Fibroblast of lung (primary cell): ENCODE measurements at places on chromosomes 2 and 18. TPM values are rescaled to one million over a fixed set of nuclear protein-coding genes. Genes with fewer than 3 reads are reported as not detected.

DNA sequence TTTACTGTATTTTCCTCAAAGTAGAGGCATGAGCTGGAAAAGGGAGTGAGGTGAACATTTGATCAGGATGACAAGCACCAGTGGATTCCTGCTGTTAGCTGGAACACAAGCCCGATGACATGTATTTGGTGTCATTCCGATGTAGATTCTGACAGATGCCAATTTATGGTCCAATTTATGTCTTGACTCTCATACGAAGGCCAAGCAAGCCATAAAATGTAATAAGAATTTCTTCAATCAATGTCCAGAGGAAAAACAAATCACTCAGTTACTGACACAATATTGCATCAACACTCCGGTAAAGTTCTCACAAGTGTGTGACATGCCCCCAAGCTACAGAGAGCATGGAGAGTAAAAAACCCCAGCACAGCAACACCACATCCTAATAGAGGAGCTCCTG, 138.3 kb upstream of the ZNF521 start:
- DNase-seq: no peak
- no peaks in the 10 kb centered on the region for H3K27me3 ChIP-seq
- H3K4me3 ChIP-seq: no peak overlapping the region
- H3K27ac ChIP-seq: no peak overlapping the region

DNA sequence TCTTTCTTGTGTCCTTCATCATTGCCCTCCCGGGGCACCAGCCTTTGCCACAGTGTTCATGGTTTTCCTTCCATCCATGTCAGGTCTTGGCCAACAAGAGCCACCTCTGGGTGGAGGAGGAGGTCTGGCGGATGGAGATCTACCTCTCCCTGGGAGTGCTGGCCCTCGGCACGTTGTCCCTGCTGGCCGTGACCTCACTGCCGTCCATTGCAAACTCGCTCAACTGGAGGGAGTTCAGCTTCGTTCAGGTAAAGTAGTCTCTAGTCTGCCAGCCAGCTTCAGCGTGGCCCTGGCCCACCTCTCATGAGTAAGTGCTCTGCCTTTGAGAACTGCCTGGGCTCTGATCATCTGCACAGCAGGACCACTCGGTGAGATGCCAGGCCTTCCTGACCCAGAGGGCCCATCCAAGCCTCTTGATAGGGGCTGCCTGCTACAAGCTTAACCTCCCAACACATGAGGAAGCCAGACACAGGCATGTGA, 31.0 kb downstream of the STEAP3 start:
- H3K27me3 ChIP-seq: no peaks in the 10 kb centered on the region
- H3K36me3 ChIP-seq: peaks cover 7% of the 10 kb centered on the region
- peaks cover 36% of the 10 kb centered on the region for H3K4me1 ChIP-seq
- no peak overlapping the region for H3K27ac ChIP-seq

DNA sequence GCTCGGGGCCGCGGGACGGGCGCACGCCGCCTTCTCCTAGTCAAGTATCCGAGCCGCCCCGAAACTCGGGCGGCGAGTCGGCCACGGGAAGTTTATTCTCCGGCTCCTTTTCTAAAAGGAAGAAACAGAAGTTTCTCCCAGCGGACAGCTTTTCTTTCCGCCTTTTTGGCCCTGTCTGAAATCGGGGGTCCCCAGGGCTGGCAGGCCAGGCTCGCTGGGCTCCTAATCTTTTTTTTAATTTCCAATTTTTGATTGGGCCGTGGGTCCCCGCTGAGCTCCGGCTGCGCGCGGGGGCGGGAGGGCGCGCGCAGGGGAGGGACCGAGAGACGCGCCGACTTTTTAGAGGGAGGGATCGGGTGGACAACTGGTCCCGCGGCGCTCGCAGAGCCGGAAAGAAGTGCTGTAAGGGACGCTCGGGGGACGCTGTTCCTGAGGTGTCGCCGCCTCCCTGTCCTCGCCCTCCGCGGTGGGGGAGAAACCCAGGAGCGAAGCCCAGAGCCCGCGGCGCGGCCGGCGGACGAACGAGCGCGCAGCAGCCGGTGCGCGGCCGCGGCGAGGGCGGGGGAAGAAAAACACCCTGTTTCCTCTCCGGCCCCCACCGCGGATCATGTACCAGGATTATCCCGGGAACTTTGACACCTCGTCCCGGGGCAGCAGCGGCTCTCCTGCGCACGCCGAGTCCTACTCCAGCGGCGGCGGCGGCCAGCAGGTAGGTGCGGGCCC, 617 bp downstream of the FOSL2 start:
- H3K36me3 ChIP-seq: peaks cover 4% of the 10 kb centered on the region
- no peaks in the 10 kb centered on the region for H3K27me3 ChIP-seq
- peaks cover 21% of the 10 kb centered on the region for H3K4me1 ChIP-seq
- H3K4me3 ChIP-seq: peak overlapping the region; percentile 58
- peak overlapping the region; percentile 98 for H3K27ac ChIP-seq

- DNase-seq: peak; percentile 73
- no peaks in the 10 kb centered on the region for H3K27me3 ChIP-seq
- H3K4me1 ChIP-seq: peaks cover 1% of the 10 kb centered on the region
- H3K4me3 ChIP-seq: no peak overlapping the region
- no peaks in the 10 kb centered on the region for H3K36me3 ChIP-seq
Measured at GRCh38 chr2:150147889-150148683, 339.4 kb downstream of the RND3 start.

DNA sequence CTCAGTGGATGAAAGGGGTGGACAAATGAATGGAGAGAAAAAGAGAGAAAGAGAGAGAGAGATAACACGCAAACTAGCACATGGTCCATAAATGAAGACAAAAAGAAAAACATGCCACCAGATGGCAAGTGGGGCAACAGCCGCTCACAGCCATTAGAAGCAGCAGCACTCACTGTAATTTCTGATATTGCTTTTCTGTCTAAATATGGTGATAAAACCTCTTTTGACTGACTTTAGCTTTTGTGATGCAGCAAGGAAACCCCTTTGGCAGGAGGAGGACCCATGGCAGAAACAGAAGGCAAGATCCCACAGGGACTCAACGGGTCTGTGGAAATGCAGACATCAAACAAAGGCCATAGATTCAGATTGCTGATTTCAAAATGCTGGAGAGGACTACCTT, 88.0 kb upstream of the CDH20 start:
- no peaks in the 10 kb centered on the region for H3K36me3 ChIP-seq
- H3K27me3 ChIP-seq: no peaks in the 10 kb centered on the region
- H3K27ac ChIP-seq: no peak overlapping the region
- DNase-seq: no peak

GRCh38 chr2:195482010-195482409, 175.0 kb upstream of the SLC39A10 start:
- H3K4me3 ChIP-seq: no peak overlapping the region
- no peaks in the 10 kb centered on the region for H3K27me3 ChIP-seq
- H3K27ac ChIP-seq: no peak overlapping the region
- peaks cover 2% of the 10 kb centered on the region for H3K4me1 ChIP-seq
- no peaks in the 10 kb centered on the region for H3K36me3 ChIP-seq

DNA sequence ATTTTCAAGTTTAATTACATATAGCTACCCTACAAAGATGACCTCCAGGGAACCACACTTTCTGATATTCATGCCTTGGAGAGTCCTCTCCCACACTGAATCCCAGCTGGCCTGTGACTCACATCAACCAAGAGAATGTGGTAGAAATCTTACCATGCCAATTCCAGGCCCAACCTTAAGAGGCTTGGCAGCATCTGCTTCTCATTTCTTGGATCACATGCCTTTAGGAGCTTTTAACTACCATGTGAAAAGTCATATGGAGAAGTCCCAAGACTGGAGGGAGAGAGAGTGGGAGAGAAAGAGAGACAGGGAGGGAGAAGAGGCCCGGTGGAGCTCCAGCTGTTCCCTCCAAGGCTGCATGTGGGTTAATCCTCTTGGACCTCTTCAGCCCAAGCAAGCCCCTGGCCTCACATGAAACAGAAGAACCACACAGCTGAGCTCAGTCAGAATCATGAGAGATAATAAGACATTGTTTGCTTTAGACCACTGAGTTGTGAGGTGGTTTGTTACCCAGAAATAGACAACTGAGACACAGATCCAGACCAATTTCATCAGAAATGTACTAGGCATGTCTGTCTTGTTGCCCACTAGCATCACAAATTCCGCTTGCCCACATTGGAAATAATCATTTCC, 190.7 kb downstream of the MTCL1 start:
- H3K4me1 ChIP-seq: peaks cover 12% of the 10 kb centered on the region
- DNase-seq: peak; percentile 89
- H3K27me3 ChIP-seq: no peaks in the 10 kb centered on the region
- H3K36me3 ChIP-seq: no peaks in the 10 kb centered on the region

DNA sequence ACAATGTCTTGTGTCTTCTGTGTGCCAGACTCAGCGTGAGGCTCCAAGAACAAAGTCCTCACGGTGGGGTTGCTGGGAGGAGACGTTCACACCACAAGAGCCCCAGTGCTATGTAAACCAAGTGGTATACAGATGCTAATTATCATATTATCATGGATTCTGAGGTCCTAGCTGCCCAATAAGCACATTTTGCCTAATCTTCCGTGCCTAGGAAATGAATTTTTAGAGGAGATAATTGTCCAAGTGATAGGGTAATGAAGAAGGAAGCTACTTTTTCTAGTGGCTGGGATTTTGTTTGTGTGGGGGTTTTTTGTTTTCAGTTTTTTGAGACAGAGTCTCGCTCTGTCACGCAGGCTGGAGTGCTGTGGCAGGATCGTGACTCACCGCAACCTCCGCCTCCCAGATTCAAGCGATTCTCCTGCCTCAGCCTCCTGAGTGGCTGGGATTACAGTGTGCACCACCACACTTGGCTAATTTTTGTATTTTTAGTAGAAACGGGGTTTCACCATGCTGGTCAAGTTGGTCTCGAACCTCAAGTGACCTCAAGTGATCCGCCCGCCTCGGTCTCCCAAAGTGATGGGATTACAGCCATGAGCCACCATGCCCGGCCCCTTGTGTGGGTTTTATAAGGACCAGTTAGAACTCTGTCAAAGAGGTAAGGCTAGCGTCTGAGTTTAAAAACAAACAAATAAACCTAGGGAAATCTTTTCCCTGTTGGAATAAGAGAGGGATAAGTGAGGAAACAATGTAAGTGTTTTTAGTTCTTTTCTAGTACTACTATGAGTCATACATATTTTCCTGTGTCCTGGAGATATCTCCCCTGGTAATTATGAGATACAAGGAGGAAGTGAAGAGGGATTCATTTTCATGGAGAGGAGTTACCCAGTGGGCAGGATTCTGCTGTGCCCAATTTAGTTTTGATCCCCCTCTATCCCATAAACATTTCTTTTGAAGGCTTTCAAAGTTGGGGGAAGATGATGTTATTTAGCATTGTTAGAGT, 9.5 kb upstream of the SMAD7 start:
- peaks cover 17% of the 10 kb centered on the region for H3K4me1 ChIP-seq
- DNase-seq: peak; percentile 78
- H3K27ac ChIP-seq: peak overlapping the region; percentile 24
- H3K4me3 ChIP-seq: no peak overlapping the region

DNA sequence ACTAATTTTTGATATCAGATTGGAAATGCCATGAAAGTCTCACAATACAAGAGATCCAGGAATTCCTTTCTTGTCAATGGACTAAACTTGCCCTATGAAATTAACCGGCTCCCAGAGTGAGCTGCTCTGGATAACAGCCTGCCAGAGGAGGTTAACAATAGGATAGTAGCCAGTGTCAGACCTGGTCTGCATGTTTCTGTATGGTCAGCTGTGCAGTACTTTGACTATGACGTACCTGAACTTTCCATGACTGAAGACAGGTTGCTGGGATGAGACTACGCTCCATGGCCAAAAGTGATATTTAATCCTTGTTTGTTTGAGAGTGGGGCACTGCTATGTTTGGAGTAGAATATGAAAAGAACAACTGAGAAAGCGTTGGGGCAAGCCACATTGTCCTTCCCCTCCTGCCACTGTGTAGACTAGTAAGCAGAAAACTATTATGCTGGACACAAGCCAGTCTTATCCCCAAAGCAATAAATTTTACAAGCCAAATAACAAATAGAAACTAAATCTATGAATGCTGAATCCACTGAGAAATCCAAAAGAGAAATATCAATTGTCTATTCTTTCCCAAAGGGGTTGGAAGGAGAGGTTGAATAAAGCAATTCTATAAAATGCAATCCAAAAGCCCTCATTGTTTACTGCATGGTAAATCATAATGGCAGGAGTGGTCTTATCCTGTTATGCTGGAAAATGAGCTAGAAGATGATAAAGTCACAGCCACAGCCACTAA, 115.5 kb upstream of the CYP26B1 start:
- no peak overlapping the region for H3K27ac ChIP-seq
- no peaks in the 10 kb centered on the region for H3K27me3 ChIP-seq
- no peaks in the 10 kb centered on the region for H3K4me1 ChIP-seq
- DNase-seq: no peak
- no peaks in the 10 kb centered on the region for H3K36me3 ChIP-seq

- H3K36me3 ChIP-seq: no peaks in the 10 kb centered on the region
- H3K27me3 ChIP-seq: no peaks in the 10 kb centered on the region
- H3K4me1 ChIP-seq: no peaks in the 10 kb centered on the region
- H3K4me3 ChIP-seq: no peak overlapping the region
- peak; percentile 18 for DNase-seq
Measured at GRCh38 chr18:42801706-42802105, 313.8 kb downstream of the RIT2 start.

DNA sequence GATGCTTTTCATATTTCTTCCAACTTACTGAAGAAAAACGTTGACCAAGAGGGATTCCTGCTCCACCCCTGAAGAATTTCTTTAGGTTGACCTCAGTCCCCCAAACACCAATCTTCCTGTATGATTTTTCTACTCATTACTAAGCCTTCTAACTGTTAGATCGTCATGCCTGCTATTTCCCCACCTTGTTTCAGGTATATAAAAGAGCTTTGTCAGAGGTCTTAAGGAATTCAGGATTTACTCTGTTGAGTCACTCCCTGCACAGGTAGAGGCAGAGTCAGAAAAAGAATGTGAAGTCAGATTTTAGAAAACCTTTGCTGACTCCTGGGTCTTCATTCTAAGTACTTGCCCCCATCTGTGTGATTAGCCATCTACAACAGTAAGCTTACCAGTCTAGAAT, 83.8 kb upstream of the NOSTRIN start:
- no peaks in the 10 kb centered on the region for H3K4me1 ChIP-seq
- H3K27ac ChIP-seq: no peak overlapping the region
- no peaks in the 10 kb centered on the region for H3K27me3 ChIP-seq

DNA sequence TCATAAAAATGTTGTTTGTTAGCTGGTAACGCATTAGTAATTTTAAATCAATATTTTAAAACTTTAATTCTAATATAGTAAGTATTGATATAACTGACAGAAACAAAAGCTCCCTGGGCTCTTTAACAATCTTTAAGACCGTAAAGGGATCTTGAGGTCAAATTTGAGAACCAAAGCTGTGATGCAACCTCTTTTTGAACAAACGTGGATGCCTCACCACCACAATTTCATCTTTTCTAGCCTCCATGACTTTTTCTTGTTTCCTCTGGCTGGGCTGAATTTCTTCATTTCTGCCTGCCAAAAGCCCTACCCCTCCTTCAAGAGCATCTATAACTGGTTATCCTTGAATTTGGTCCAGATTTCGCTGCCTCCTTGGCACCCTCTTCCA, 563 bp upstream of the POLE4 start:
- no peaks in the 10 kb centered on the region for H3K36me3 ChIP-seq
- peak overlapping the region; percentile 90 for H3K27ac ChIP-seq
- peak overlapping the region; percentile 58 for H3K4me3 ChIP-seq
- DNase-seq: no peak
- no peaks in the 10 kb centered on the region for H3K27me3 ChIP-seq

- H3K27ac ChIP-seq: no peak overlapping the region
- no peak overlapping the region for H3K4me3 ChIP-seq
- peaks cover 7% of the 10 kb centered on the region for H3K4me1 ChIP-seq
Measured at GRCh38 chr2:64112016-64112415, 32.2 kb downstream of the PELI1 start.

Gene TMX3
- polyA plus RNA-seq: 59.5 and 107 TPM in 2 replicates

Gene GPR75
- 1.4 and 2.1 TPM in 2 replicates for polyA plus RNA-seq

Gene FBXO48
- 0.65 and 0.77 TPM in 2 replicates for polyA plus RNA-seq

Gene FECH
- 44.4 and 52.7 TPM in 2 replicates for polyA plus RNA-seq

Gene TSPYL6
- polyA plus RNA-seq: not detected in 2 replicates

Gene CD8B
- not detected in 2 replicates for polyA plus RNA-seq
